ENCODE measurements at places on chromosomes 7 and 10.

GRCh38 chr10:69684981-69685353, 54.9 kb downstream of the FAM241B start:
- DNase-seq, result no peak

GRCh38 chr10:43229208-43230061, 37.4 kb downstream of the RASGEF1A start:
- DNase-seq, result no peak

DNA sequence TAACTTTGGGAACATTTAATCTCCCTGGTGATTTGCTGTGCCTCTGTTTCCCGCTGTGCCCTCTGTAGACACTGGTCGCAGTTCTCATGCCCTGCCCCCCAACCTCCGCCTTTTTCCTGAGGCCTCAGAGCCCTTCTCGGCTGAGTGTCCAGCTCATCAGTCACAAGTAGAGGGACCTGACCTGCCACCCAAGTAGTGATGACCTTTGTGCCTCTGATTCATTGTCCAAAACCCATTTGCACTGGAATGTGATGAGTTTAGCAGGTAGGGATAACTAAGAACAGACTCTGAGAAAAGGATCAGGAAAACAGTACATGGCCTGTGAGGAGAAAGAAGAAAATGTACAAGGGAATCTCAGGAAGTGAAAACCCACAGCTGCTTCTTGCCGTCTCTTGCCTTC, 58.8 kb downstream of the LANCL2 start:
- DNase-seq, result no peak

GRCh38 chr7:5700391-5700985, 81.0 kb downstream of the RNF216 start:
- no peak for DNase-seq

- no peak for DNase-seq
Measured at GRCh38 chr7:45073031-45073785, 15.6 kb downstream of the NACAD start.

Measured in skeletal muscle cell (primary cell).